ENCODE measurements at places on chromosomes 11 and 22.

DNA sequence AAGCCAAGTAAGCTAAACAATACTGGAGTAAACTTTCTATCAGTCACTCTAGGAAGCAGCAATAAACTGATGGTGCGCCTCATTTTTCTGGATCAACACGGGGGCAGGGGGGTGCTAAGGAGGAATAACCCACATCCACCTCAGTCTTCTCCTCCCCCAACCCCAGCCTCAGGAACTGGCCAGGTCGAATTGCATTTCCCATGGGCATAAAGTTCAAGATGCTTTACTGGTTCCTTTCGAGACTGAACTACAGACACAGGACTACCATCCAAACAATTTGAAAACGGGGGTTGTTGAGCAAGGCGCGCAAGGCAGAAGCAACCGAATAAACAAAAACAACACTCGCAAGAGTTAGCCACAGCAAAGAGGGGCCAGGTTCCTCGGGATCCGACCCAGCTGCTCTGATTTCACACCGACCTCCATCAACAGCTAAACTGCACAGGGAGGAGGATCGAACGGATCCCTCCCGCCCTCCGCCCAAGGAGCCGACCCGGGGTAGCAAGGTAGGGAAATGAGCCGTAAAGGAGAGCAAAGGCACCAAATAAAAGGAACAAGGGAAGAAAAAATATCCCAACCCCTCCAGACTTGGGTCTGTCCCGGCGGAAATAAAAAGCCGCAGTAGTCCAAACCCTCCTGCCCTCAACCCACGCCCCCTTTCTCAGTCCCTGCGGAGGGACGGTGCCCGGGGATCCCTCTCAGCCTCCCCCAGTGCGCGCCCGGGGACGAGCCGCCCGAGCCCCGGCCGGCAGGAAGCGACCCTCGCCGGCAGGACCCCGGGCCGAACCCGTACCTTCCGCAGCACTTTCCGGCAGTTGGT is 801 bp downstream of the SESN3 start:
- peak; percentile 49 for DNase-seq

- no peak for DNase-seq
Observed at GRCh38 chr11:32382339-32383049, 52.8 kb downstream of the WT1 start.

GRCh38 chr11:8641332-8641731 is 41.1 kb downstream of the TRIM66 start:
- no peak for DNase-seq

DNA sequence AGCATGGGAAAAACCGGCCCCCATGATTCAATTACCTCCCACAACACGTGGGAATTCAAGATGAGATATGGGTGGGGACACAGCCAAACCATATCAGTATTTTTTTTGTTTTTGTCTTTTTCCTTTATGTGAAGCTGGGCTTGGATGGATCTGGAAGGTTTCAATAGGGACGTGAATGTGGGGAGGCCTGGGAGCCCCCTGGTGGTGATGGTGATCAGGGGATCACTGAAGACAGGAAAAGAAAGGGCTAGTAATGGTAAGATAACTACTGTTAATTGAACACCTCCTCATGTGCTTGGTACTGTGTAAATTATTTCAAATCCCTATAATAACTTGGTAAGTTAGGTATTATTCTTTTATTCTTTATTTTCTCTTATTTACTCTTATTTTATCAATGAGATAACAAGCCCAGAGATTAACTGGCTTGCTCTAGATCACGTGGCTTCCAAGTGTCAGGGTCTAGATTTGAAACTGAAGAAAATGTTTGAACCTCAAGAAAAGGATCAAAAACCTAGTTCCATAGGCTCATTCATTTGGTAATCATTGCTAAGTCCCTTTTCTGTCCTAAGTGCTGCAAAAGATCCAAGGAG is 364.2 kb downstream of the TENM4 start:
- DNase-seq: peak; percentile 22

DNA sequence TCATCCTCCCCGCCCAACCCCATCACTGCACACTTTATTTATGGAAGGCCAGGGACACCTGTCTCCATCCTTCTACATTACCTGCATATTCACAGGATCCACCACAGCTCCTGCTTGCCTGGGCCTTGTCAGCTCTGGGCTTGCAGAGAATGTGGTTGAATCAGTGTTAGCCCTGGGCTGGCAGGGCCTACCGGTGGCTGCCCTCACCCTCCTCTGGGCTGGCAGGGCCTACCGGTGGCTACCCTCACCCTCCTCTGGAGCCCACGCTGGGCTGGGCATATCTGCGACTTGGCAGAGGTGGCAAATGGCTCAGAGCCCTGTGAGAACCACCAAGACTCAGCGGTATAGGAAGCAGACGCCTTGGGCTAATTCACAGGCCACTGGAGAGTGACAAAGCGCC is 300.9 kb downstream of the NTM start:
- DNase-seq: no peak

DNA sequence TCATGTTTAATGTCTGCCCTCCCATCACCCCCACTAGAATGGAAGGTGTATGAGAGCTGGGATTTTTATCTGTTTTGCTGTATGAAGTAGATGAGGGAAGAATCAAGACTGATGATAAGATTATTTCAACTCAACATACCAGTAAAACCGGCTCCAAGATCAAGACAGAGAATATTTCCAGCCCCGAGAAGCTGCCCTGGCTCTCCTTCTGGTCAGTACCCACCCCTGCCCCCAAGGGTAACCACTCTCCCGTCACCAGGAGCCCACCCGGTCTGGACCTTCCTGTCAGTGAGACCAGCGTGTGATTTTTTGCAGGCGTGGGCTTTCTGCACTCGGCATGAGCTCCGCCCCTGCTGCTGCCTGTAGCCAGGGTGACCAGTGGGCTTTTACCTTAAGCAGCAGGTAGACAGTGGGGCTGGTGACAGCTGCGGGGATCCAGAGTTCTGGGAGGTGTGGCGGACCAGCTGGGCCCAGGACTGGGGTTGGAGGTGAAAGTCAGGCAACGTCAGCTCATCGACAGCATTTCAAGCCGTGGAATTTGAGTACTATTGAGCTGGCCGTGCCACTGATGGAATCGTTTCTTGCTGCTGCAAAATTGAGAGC is 25.6 kb downstream of the RPL3 start:
- DNase-seq: no peak

GRCh38 chr11:128464878-128465450 is 122.4 kb downstream of the ETS1 start:
- DNase-seq: no peak

GRCh38 chr22:22044153-22044552 is 61.6 kb upstream of the TOP3B start:
- no peak for DNase-seq

GRCh38 chr22:46483353-46483752 is 54.1 kb downstream of the CELSR1 start:
- peak; percentile 12 for DNase-seq

- DNase-seq: no peak
Observed at GRCh38 chr11:35717520-35717919, 54.9 kb downstream of the TRIM44 start.

DNA sequence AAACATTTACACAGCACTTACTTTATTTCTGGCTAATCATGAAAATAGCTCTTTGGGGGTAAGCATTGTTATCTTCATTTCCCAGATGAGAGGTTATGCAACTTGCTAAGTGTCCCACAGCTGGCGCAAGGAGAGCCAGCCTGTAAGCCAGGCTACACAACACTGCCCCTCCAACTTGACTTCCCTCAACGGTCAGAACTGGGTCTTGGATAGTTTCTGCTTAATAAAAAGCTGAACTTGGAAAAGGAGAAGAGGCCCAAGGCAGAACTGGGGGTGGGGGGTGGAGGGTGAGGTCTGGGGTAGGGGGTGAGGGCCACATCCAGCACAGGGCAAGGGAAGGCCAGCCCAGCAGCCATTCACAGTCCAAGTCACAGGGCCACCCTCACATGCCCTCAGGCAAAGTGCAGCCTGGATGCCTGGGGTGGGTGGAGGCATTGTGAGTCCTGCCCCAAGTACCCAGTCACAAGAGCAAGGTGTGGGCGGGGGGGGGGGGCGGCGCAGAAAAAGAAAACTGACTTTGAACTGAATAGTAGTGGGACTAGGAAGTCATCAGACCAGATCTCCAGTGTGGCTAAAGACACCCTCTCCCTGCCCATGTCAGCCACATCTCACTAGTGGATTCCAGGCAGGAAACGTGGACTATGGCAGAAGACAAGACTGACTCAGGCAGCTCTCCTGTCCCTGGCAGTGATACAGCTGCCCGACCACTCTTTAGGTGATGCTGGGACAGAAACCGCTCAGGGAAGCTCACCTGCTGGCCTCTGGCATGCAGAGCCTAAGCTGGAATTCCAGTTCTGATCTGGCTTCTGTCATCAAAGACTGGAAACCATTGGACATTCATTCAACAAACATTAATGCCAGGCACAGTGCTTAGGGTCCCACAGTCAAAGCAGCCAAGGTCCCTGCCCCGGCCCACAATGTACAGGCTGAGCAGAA is 52.4 kb downstream of the PACSIN2 start:
- no peak for DNase-seq

DNA sequence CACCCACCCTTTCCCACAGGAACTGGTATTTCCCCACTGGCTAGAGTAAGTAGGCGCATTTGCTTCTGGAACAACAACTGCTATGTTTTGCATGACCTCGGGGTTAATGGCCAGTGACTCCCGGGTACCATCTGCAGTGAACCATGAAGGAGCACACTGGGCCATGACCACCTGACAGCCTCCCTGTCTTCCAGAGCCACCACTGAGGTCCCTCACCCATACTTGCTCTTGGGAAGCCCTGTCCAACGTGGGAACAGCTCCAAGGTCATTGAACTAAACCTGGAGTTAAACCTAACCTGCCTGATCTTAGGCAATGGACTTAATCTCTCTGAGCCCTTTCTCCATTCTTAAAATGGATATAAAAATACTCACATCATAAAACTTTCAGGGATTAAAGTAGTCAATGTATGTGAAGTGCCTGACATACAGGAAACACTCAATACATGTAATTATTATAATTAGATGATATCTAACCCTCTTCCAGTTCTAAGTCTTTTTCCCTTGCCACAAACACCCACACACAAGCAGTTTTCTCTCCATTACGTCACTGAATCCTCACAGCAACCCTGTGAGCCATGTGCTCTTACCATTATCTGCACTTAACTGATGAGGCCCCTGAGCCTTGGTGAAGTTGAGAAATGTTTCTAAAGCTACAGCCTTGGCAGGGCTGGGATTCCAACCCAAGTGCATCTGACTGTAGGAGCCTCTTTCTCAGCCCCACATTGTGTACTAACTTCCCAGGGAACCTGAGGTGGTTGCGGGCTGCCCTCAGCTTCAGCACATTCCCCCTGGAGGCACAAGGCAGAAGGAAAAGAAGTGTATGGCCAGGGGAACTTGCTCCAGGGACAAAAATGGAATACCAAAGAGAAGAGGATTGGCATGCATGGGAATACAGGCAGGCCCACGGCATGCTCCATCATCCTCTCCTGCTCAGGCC is 74.5 kb upstream of the NCAM1 start:
- DNase-seq: no peak

DNA sequence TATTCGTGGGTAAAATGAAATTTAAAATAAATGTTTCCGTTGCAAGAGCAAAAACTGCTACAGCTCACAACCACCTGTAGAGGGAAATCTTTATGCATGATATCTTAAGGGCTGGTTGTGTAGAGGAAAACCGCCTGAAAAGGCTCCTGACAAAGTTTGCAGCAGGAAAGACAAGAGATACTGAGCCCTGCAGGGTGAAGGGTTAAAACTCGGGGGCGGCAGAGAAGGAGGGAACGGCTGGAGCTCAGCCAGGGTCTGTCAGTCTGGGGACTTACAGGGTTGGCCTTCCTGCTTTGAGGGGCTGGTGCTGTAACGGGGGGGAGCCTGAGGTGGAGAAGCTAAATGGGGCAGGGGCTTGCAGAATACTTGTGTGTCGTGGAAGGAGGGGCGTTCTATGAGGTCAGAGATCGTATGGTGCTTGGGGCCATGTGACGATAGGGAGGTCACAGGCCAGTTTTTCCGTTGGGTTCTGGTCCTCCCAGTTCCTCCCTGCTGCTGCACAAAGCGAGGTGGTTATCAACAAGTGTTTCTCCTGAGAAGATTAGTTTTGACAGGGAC is 122.9 kb upstream of the HSD17B12 start:
- no peak for DNase-seq

DNA sequence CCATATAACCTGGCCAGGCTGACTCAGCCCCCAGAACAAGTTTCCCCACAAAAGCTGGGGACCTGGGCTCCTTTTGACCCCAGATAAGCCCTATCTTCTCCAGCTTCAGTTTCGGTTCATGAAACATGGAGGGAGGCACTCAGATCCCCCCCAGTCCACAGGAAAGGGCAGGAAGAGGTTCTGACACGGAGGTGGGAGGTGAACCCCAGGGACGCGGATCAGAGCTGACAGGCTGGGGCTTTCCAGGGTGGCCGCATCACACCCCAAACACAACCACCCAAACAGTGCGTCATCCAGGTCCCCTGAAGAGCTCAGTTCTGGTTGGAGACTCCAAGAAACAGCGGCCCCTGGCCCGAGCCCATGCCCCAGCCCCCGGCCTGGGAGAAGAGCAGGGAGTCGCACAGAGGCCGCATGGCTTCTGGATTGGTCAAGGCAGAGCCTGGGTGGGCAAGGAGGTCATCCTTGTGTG is 44.3 kb upstream of the A4GALT start:
- DNase-seq: no peak

DNA sequence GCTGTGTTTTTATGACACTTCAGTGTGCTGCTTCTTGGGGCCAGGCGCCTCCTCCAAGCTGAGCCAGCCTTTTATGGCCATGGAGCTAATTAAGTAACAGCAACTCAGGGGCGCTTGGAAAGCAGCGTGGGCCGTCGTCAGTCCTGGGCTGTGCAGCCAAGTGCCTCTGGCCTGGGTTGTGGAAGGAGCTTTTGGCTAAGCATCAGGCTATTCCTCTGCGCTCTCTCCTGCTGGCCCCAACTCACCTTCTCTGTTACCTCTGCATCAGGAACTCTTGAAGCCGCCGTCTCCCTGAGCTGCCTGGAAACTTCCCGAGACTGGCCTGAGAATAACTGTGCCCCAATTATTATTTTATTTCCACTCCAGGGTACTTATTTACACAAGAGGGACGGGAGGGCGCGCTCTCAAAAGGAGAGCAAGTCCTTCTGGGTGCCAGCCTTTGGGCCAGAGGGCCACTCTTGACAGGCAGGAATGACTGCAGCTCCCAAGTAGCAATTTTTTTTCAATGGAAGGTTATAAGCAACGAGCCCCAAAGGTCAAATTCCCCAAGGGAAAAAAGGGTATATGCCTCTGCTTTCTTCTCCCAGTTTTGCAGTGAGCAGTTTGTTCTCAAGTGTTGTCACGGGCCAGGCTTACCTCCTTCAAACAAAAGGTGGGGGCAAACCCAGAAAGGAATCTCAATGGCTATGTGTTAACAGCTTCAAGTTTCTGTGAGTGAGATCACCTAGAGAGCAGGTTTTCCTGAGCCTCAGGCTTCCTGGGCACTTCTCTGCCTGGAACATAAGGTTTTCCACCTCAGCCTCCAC is 38.5 kb upstream of the NAV2 start:
- DNase-seq: no peak

GRCh38 chr11:77208535-77208934 is 80.5 kb downstream of the MYO7A start:
- no peak for DNase-seq

DNA sequence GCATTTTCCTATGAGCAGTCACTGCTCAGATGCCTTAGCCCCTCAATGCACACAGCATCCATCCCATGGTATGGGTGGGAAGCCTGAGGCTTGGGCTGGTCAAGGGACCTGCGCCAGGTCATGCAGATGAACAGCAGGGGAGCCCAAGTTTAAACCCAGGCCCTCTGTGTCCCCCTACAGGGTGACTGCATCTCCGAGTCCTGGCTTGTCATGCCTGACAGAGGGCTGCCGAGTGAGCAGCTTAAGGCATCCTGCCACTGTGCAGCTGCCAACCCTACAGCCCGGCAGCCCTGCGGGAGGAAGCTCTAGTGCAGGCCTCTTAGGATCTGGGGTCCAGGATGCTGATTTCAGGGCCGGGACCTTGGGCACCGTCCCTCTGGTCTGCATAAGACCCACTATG is 10.0 kb downstream of the IL2RB start:
- DNase-seq: no peak

Data from activated CD4-positive, alpha-beta T cell treated with anti-CD3 and anti-CD28 coated beads, Interleukin-2, amount 50 U/mL, for 48 hours (primary cell).